ENCODE measurements at places on chromosomes 6 and 20. TPM values are rescaled to one million over a fixed set of nuclear protein-coding genes. Genes with fewer than 3 reads are reported as not detected.
A peak's percentile ranks its signal among the peaks of the same experiment; 100 is the strongest.

Gene HS3ST5
- total RNA-seq = not detected

Gene SYTL3
- total RNA-seq = 7.8 TPM

Gene KHDC1L
- not detected for total RNA-seq

Gene MMS22L
- total RNA-seq = 9.8 TPM

DNA sequence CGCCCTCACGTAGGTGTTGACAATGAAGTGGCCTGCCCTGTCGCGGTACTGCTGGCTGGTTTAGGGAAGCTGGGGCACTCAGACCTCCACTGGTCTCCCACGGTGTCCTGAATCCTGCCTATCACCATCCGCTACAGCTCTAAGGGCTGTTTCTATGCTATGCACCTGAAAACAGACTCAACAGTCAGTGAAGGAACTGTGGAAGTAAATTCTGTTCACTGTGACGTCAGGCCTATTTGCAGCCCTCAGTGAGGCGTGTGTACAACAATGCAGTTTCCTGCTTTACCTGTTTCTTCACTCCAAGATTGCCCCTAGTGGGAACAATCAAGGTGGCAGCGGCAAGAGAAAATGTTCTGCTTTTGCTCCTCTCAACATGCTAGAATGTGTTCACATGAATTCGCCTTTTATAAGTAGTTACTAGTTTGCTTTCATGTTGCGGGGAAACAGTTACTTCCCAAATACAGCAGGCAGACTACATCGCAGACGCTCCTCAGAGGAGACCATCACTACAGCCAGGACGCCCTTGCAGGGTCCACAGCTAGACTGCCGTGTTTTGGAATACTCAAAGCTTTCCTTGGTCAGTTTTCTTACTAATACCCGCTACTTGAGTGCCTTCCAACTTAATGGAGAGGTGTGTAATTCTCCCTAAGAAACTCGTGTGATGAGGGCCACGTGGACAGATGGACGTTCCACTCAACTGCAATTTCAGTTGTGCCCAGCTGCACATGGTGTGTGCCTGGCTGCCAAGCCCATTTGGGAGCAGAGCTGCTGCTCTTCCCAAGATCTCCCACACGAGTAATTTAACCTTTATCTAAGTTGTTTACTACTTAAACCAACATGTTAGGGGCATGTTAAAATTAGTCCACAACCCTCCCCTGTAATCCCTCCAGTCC, 25.4 kb downstream of the DIDO1 start:
- H3K4me1 ChIP-seq = peaks cover 3% of the 10 kb centered on the region
- no peaks in the 10 kb centered on the region for H3K27me3 ChIP-seq
- no peak for DNase-seq
- H3K4me3 ChIP-seq = no peak overlapping the region

DNA sequence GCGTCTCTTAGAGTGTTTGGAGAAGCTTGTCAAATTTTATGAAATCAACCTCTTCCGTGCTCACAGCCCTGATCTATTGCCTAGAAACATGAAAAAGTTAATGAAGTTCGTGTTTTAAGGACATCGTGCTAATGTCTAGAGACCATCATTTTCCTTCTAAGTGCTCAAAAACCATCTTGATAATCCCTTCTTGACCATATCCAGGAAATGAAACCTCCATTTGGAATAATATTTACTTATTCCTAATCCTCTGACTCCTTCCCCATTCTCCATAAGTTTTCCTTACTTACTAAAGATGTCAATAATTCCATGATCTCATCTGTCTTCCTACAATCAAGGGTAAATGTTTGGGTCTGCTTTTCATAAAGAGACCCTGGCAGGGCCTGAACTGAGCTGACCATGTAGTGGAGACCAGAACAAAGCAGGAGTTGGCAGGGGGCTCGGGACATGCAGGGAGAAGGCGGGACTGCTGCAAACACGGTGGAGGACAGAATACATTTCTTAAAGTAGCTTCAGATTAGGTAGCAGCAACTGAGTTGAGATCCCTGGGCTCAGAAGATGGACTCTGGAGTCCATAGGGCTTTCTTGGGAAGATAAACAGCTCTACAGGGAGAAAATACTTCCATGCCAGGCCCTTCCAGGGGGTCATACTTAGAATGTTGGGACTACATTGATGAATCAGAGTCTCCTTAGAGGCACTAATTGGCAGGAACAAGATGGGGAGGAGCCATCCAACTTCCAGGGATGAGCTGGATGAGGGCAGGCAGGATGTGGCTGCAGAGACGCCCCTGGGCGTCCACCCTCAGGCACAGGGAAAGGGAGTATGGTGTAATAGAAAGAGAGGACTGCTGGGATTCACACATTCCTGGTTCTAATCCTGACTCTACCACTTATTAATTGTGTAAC, 100.7 kb downstream of the RIN2 start:
- H3K4me1 ChIP-seq = no peaks in the 10 kb centered on the region
- no peak overlapping the region for H3K27ac ChIP-seq
- H3K27me3 ChIP-seq = no peaks in the 10 kb centered on the region
- H3K36me3 ChIP-seq = no peaks in the 10 kb centered on the region
- no peak overlapping the region for H3K4me3 ChIP-seq

GRCh38 chr20:48339986-48340882, 487.6 kb downstream of the PREX1 start:
- H3K27me3 ChIP-seq = no peaks in the 10 kb centered on the region
- H3K27ac ChIP-seq = peak overlapping the region; percentile 61
- H3K36me3 ChIP-seq = no peaks in the 10 kb centered on the region
- DNase-seq = no peak
- no peaks in the 10 kb centered on the region for H3K4me1 ChIP-seq

- no peak overlapping the region for H3K27ac ChIP-seq
- no peaks in the 10 kb centered on the region for H3K36me3 ChIP-seq
- H3K27me3 ChIP-seq = no peaks in the 10 kb centered on the region
- peaks cover 2% of the 10 kb centered on the region for H3K4me1 ChIP-seq
Measured at GRCh38 chr6:686497-686896, 6.4 kb downstream of the EXOC2 start.

DNA sequence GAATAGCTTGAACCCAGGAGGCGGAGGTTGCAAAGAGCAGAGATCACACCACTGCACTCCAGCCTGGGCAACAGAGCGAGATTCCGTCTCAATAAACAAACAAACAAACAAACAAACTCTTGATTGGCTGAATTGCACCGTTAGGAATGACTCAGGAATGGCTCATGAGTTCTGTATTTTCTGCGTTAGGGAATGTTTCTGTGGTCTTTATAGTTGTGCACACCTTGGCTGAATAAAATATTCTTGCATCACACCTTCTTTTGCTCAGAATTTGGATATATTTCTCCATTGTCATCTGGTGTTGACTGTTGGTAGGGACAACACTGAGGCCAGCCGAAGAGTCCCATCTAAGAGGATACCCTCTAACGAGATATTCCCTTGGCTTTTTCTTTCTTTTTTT, 19.6 kb upstream of the PI16 start:
- no peaks in the 10 kb centered on the region for H3K27me3 ChIP-seq
- no peaks in the 10 kb centered on the region for H3K36me3 ChIP-seq
- H3K4me1 ChIP-seq = no peaks in the 10 kb centered on the region
- H3K27ac ChIP-seq = no peak overlapping the region
- no peak overlapping the region for H3K4me3 ChIP-seq

GRCh38 chr6:81878479-81878878, 126.0 kb upstream of the TENT5A start:
- H3K27ac ChIP-seq = no peak overlapping the region
- H3K4me3 ChIP-seq = no peak overlapping the region
- DNase-seq = no peak
- H3K27me3 ChIP-seq = no peaks in the 10 kb centered on the region

- H3K36me3 ChIP-seq = no peaks in the 10 kb centered on the region
- no peak for DNase-seq
- H3K4me1 ChIP-seq = no peaks in the 10 kb centered on the region
- H3K27me3 ChIP-seq = no peaks in the 10 kb centered on the region
- no peak overlapping the region for H3K27ac ChIP-seq
- no peak overlapping the region for H3K4me3 ChIP-seq
Measured at GRCh38 chr6:158488065-158488464, 71.8 kb upstream of the TMEM181 start.

DNA sequence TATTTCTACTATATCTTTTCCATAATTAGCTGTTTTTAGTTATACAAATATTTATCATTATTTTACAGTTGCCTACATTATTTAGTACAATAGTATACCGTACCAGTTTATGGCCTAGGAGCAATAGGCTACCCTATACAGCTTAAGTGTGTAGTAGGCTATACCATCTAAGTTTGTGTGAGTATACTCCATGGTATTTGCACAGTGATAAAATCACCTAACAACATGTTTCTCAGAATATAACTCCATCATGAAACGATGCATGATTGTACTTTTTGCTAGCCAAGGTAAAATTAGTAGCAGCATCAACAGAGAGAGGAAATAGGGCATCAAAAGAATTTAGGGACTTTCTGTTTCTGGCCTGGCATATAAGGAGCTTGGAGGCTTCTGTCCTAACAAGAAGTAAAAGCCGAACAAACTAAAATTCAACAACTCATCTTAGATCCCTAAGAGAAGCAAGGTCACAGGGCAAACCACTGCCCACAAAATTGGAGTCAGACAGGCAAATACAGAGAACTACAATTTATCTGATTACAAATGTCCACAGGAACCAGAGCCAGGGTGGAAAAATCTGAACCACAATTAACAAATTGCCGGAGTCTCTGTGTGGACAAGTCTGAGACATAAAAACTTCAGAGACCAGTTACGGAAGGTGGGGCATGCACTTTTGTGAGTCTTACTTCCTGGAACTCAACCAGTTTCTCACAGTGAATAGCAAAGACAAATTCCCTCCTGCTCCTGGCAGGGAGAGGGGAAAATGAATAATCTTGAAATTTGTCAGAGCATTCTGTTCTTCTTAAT, 671.4 kb downstream of the RFPL4B start:
- H3K36me3 ChIP-seq = no peaks in the 10 kb centered on the region
- no peak overlapping the region for H3K27ac ChIP-seq
- no peaks in the 10 kb centered on the region for H3K27me3 ChIP-seq
- no peak overlapping the region for H3K4me3 ChIP-seq
- peaks cover 4% of the 10 kb centered on the region for H3K4me1 ChIP-seq
- no peak for DNase-seq

DNA sequence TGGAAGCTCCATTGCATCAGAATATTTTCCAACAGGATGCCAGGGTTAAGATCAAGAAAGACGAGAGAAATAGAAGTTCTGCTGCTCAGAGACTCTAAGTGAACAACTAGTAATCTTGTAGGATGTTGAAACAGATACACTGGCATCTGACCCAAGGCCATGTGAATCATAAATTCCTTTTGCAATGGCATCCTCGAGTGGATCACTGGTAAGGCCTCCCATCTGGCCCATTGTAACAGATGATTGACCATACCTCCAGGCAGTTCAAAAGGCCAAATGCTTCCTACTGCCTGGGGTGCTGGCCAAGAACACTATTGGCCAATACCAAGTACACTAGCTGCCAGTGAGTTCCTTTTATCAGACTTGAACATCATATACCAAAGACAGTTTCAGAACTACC, 9.9 kb upstream of the SLC17A3 start:
- no peaks in the 10 kb centered on the region for H3K27me3 ChIP-seq
- no peak overlapping the region for H3K27ac ChIP-seq
- no peak for DNase-seq
- no peak overlapping the region for H3K4me3 ChIP-seq
- no peaks in the 10 kb centered on the region for H3K4me1 ChIP-seq
- no peaks in the 10 kb centered on the region for H3K36me3 ChIP-seq

DNA sequence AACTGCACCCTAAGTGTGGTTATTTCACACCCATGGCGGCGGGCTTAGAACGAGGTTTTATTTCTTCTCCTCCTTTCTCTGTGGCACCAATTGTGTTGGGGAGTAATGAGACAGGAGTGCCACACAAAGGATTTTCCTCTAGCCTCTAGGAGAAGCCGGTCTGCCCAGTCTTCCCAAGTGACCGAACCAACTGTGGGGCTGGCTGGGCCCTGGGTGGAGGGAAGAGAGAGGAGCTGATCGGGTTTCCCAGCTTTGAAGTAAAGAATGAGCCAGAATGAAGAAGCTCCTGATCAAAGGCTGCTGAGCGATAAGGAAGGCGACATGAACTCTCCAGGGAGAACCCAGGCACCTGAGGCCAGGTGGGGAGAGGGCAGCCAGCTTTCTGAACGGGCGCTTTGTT, 616.0 kb upstream of the BTBD3 start:
- H3K36me3 ChIP-seq = no peaks in the 10 kb centered on the region
- H3K27me3 ChIP-seq = no peaks in the 10 kb centered on the region
- no peak overlapping the region for H3K4me3 ChIP-seq
- H3K4me1 ChIP-seq = no peaks in the 10 kb centered on the region
- DNase-seq = no peak
